ENCODE measurements at places on chromosomes 12 and 14. TPM values are rescaled to one million over a fixed set of nuclear protein-coding genes. Genes with fewer than 3 reads are reported as not detected.

Gene CABP1
- 0.89 TPM for total RNA-seq

Gene MYH6
- total RNA-seq, result not detected

Gene GPR84
- total RNA-seq, result not detected

Gene GSG1
- not detected for total RNA-seq

Gene SLC2A3
- total RNA-seq, result 6.8 TPM

Gene HOXC12
- 13.6 TPM for total RNA-seq

Gene LAG3
- not detected for total RNA-seq

Gene ALG10
- total RNA-seq, result 5.0 TPM

Gene E2F7
- 1.8 TPM for total RNA-seq

Gene GLIPR1L2
- 0.53 TPM for total RNA-seq

Gene ADAMTS20
- not detected for total RNA-seq

Gene C1S
- 52.6 TPM for total RNA-seq

Gene HNRNPC
- total RNA-seq, result 425 TPM

Gene RPGRIP1
- not detected for total RNA-seq

Gene CACNA2D4
- 4.0 TPM for total RNA-seq

Gene PGF
- 14.6 TPM for total RNA-seq

Gene LRRC43
- 1.2 TPM for total RNA-seq

Gene CLEC1B
- not detected for total RNA-seq

Gene IFNG-AS1
- not detected for total RNA-seq

Gene SLC17A8
- not detected for total RNA-seq

Gene TNFAIP2
- 24.5 TPM for total RNA-seq

Gene EXOC3L4
- not detected for total RNA-seq

Gene IAPP
- not detected for total RNA-seq

Gene CPSF6
- total RNA-seq, result 17.0 TPM

Gene EMP1
- 237 TPM for total RNA-seq

Gene ANKRD33
- not detected for total RNA-seq

Gene LMBR1L
- total RNA-seq, result 39.7 TPM

Gene SAMD4A
- total RNA-seq, result 16.7 TPM

Gene POMT2
- 13.3 TPM for total RNA-seq

Gene CDKL1
- 2.7 TPM for total RNA-seq

Gene ARG2
- total RNA-seq, result 3.5 TPM

Gene KRT71
- 1.6 TPM for total RNA-seq

Gene UBC
- total RNA-seq, result 1,514 TPM

Gene AQP2
- total RNA-seq, result not detected

Gene GLIPR1
- total RNA-seq, result 2.5 TPM

Gene DDHD1
- 15.9 TPM for total RNA-seq

Gene POTEM
- 0.15 TPM for total RNA-seq

Gene HELB
- 4.6 TPM for total RNA-seq

Gene CMTM5
- total RNA-seq, result not detected

Gene M6PR
- 72.8 TPM for total RNA-seq

Gene FLRT2
- 36.5 TPM for total RNA-seq
